Urothelium cell line (cell line): ENCODE measurements at places on chromosomes 4 and X.

DNA sequence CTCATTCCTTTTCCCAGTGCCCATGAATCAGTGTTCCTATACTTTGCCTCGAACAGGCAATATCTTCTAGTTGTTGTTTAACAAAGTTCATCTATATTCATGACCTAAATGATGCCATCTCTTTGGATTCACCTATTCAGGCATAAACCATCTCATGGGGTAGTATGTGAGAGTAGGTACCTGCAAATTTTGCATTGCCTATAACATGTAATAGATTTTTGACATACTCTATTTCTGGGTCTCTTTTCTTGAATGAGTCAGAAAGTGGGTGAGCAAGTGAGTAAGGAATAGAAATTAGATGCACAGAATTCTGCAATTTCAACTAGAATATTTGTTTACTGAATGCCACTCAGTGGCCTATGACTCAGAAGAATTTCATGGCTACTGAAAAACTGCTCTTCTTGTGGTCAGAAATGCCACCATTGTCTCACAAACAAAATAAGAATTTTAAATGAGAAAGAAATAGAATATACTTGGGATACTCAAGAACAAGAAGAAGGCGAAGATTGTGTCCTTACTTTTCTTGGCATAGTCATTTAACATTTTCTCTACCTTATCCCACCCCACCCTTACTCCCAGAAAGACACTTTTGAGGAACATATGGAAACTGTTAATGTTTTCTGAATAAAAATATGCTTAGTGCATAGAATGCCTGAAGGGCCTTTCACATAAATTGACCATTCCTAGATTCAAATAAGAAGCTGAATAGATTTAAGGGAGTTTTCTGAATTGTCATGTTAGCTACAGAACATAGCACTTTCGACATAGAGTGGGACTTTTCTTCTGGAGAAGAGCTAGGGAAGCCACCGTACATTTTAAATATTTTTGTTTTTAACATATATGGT lies 86.8 kb downstream of the HHIP start:
- DNase-seq: no peak

DNA sequence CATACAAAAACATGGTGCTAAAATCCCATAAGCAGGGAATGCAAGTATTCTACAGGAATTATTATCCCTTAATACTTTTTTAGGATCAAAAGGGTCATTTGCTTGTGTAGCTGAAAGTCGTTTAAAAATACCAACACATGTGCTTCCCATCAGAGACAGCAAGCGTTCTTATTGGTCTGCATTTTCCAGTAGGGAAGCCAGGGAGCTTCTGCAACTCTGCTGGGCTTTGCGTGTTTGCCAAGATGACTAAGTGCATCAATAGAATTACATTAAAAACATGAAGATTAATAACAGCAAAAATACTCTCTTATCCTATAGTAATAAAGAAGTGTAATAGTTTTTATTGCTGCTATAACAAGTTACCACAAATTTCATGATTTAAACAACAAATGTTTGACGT lies 111.2 kb downstream of the QDPR start:
- no peak for DNase-seq

GRCh38 chr4:79341893-79342653 lies 16.2 kb upstream of the NAA11 start:
- no peak for DNase-seq

- no peak for DNase-seq
These were observed 6.4 kb upstream of the PITX2 start for GRCh38 chr4:110629214-110629754.

DNA sequence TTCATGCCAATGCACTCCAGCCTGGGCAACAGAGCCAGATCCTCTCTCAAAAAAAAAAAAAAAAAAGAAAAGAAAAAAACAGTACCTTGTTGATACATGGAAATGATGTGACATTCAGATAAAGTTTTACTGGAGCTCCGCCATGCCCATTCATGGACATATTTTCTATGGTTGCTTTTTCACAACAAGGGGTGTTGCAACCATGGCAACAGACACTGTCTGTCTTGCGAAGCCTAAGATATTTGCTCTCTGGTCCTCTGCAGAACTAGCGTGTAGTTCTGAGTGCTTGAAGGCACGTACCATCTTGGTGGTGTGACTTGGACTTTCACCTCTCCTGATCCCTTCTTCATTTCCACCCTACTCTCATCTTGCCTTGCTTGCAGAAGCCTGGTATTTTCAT lies 53.2 kb downstream of the TBL1X start:
- DNase-seq: no peak

- no peak for DNase-seq
These were observed 333 bp downstream of the BOD1L1 start for GRCh38 chr4:13627178-13627605.

GRCh38 chr4:119299260-119299671 lies 22.7 kb downstream of the FABP2 start:
- DNase-seq: no peak

- no peak for DNase-seq
These were observed 110.5 kb upstream of the IGFBP7 start for GRCh38 chr4:57220734-57221133.

DNA sequence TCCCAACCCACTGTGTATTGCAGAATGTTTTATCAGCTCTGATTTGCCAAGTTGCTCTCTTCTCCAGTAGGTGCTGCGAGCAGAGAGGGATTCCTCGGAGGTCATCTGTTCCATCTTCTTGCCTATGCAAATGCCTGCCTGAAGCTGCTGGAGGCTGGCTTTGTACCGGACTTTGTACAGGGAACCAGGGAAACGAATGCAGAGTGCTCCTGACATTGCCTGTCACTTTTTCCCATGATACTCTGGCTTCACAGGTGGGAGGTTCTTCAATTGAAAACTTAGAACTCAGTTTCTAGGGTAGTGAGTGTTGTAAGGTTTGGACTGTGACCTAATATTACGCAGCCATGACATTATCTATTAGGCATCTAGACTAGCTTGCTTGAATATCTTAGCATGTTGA lies 24.9 kb downstream of the AR start:
- no peak for DNase-seq

GRCh38 chr4:157043131-157043530 lies 32.8 kb upstream of the GLRB start:
- DNase-seq: peak; percentile 17

- no peak for DNase-seq
These were observed 2.3 kb downstream of the NAT8L start for GRCh38 chr4:2061186-2062131.

GRCh38 chr4:84966382-84967242 lies at the start of gene WDFY3:
Gene WDFY3, minus strand, starts transcription at chr4:84966690. Its CDS starts 106,099 bp downstream, at chr4:84860591.
- DNase-seq: peak; percentile 90

GRCh38 chr4:7759216-7759615 lies 180.4 kb downstream of the AFAP1 start:
- no peak for DNase-seq

DNA sequence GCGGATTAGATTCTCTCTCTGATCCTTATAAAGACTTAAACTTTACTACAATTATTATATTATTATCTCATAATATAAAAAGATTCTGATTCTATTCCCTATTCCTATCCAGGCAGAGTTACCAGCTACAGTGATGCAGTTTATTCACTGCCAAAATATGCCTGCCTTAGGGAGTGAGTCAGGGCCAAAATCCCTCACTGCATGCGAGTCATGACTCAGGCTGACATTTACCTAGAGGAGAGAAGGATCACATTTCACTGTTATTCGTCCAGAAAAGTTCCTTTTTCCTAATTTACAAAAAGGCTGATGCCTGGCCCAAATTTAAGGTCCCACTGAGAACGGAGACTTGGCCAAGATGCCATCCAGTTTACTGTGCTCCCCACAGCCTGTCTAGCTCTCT lies 168.5 kb upstream of the LDB2 start:
- peak; percentile 68 for DNase-seq

- no peak for DNase-seq
These were observed 102.3 kb downstream of the SCD5 start for GRCh38 chr4:82696117-82696860.

GRCh38 chrX:106902684-106903083 lies 457 bp downstream of the RIPPLY1 start:
- DNase-seq: no peak

DNA sequence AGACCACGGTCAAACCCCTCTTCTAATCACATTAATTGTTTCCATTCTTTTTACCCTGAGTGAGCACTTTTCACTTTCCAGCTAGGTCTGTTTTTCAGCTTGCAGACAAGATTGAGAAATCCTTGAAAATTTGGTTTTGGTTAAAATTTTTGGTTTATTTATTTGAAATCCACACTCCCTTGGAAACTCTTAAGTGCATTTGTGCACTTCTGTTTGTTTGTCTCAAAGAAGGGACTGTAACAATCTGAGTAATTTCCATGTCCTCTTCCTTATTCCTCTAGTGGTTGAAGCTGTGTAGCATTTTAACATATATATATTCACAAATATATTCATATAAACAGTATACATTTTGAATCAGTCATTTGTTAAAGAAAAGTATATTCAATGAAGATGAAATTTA lies 333.3 kb downstream of the ANK2 start:
- no peak for DNase-seq

DNA sequence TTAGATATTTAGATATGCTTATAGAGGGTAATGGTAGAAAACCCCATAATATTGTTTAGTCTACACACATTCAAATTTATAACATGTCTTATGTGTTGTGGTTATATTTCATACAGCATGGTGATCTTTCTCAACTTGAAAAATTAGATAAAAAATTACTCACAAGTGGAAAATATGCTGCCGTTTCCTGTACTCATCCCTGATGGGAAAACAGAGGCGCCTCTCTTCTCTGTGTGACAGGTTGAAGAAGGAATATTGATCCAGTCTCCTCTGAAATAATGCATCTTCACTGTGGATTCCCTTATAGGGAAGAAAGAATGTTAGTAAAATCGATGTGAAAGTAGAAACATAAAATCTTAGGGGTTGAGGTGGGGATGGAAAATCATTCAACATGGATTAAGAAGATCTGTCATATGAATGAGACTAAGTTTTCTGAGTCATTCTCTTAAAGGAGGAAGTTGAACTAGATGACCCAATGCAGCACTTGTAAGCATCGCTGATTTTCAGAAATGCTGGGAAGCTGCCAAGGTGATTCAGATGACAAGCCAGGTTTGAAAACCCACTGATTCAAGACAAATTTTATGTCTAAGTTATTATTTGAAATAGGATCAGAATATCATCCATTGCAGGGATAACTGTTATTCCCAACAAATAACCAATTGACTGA lies 70.7 kb downstream of the ANKRD50 start:
- DNase-seq: peak; percentile 40

- DNase-seq: no peak
These were observed 8.1 kb downstream of the GAB1 start for GRCh38 chr4:143344774-143345173.

GRCh38 chr4:99166544-99166943 lies 22.4 kb upstream of the ADH4 start:
- DNase-seq: no peak

DNA sequence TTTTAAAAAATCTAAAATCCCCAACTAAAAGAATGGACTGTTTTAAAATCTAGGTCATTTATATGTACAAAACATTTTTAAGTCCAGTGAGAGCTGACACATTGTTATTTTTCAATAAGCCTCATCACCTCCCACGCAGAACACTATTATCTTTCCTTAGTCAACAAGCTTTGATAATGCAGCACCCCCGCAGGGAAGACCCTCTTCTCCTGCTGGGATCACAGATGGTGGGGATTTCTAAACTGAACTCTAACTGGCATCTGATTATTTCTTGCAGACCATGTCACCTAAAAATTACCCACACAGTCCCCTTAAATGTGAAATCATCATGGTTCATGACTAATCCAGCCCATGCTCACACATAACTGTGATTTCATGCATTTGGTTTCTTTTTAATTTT lies 11.6 kb downstream of the SYTL4 start:
- DNase-seq: no peak

DNA sequence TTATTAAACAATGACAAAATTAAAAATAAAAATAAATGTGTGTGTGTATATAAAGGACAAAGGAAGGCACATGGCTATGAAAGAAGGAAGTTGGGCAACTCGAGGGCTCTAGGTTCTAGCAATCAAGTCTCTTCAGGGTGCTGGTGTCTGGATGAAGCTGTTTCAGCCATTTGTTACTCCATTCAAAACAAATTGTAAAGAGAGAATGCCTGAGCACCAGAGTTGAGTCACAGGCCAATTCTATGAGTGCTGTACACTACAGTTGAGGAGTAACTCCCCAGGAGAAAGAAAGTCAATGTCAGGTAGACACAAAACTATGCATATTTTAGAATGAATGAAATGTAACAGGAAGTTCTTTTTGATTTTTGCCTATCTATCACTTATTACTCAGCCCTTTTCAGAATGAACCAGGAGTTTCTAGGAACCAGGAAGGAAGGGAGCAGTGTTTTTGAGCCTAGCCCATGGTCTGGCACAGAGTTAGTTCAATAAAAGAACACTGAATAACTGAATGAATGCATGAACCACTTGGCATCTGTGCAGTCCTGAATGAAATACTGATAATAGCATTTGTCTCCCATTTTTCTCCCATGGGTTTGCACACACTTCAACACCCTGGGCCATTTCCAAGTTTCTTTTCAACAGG lies 151.7 kb upstream of the CPEB2 start:
- no peak for DNase-seq

GRCh38 chrX:77785486-77786364 lies at the start of gene ATRX:
Gene ATRX, minus strand, starts transcription at chrX:77786216. Its CDS starts 215 bp downstream, at chrX:77786001.
- peak; percentile 86 for DNase-seq

DNA sequence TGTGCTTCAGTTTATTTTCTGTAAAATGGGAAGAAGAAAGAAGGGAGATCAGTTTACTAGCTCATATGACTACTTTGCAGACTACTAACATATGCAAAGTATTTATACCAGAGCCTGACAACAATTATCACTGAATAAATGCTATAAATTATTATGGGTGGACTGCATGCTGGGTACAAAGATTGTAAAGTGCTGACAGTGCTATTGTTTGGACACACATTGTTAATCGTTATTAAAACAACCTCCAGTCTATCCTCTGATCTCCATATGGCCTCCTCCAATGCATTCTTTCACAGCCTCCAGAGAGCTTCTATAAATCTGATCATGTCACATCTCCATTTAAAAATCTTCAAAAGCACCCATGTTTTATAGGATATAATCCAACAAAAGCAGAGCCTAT lies 90.1 kb upstream of the HS3ST1 start:
- no peak for DNase-seq

DNA sequence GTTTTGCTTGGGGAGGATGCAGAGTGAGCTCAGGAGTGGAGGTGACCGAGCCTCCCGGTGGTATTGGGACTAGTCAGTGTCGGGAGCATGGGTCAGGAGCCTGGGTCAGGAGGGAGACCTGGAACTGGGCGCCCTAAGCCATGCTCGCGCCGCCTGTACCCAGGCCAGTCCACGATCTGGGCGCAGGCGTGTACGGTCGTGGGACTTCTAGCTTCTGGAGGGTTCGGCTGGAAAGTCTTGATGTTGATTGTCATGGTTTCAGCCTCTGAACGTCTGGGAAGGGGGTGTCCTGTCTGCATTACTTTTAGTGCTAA lies 244 bp downstream of the EIF2S3 start:
- DNase-seq: no peak

- DNase-seq: no peak
These were observed 531 bp upstream of the MANBA start for GRCh38 chr4:102761296-102761701.
